ENCODE measurements at places on chromosomes 4 and X. TPM values are rescaled to one million over a fixed set of nuclear protein-coding genes. Genes with fewer than 3 reads are reported as not detected.

JCHAIN gene
- 47.0 TPM for total RNA-seq

THAP9 gene
- 3.1 TPM for total RNA-seq

F8A1 gene
- total RNA-seq, result 30.9 TPM

EVC2 gene
- 0.69 TPM for total RNA-seq

RPS6KA6 gene
- total RNA-seq, result 0.51 TPM

DNA sequence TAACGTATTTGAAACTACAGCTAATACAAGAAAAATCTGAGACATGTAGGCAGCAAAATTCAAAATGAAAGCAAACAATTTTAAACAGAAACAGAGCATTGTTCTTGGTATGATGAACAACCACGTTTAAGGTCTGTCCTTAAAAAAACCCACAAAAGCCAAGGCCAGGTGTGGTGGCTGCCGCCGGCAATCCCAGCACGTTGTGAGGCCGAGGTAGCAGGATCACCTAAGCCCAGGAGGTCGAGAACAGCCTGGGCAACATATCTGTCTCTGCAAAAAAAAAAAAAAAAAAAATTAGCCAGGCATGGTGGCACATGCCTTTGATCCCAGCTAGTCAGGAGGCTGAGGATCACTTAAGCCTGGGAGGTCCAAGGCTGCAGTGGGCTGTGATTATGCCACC lies 13.7 kb downstream of the RWDD4 start:
- DNase-seq, result no peak

DNA sequence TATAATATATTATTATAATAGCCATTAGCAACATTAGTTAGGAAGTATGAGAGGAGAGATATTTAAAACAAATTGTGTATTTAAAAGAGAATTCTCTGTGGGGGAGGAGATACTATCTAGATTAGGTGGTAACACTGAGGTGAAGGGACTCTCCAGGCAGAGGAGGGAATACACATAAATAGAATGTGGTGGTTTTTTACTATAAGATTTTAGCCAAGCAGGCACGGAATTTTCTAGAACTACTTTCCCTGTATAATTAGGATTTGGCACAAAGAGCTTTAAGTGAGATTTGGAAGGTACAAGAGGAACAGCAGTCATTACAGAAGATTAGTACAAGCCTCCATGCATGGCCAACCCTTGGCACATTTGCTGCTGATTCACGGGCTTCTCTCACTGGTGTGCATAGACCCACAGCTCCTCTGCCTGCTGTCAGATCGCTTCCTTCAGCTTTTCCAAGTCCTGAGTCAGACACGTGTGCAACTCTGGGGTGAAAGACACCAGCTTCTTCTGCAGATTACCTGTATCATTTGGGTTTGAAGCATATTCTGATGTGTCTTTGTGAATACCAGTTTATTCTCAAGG lies 685.5 kb downstream of the KCTD8 start:
- no peak for DNase-seq

GRCh38 chrX:69741721-69742120 lies 125.8 kb downstream of the EDA start:
- no peak for DNase-seq

DNA sequence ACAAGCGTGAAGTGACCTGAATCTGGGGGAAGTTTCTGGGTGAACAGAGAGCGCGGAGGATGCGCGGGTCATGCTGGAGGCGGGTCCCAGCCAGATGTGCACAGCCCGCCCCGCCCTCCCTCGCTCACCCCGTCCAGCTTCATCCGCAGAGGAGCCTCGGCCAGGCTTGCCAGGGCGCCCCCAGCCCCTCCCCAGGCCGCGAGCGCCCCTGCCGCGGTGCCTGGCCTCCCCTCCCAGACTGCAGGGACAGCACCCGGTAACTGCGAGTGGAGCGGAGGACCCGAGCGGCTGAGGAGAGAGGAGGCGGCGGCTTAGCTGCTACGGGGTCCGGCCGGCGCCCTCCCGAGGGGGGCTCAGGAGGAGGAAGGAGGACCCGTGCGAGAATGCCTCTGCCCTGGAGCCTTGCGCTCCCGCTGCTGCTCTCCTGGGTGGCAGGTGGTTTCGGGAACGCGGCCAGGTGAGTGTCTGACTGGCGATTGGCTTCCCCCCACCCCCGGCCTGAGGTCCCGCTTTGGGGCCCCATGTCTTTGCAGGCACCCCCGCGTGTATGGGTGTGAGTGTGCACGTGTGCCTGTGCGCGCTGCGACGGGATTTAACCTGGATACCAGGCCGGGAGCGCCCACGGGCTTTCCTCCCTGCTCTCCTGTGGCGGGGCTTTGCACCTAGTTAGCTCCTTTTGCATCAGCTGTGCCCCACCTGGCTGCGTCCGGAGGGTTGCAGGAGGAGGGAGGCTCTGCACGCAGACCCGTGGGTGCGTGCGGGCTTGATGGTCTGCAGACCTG lies at the start of gene EGFL6:
EGFL6 (plus strand) TSS at position 123 of the 782 bp plus-strand sequence; CDS start at position 384, 261 bp downstream.
- DNase-seq, result no peak

- no peak for DNase-seq
These were observed 1.8 kb downstream of the PNMA5 start for GRCh38 chrX:152992115-152992514.

DNA sequence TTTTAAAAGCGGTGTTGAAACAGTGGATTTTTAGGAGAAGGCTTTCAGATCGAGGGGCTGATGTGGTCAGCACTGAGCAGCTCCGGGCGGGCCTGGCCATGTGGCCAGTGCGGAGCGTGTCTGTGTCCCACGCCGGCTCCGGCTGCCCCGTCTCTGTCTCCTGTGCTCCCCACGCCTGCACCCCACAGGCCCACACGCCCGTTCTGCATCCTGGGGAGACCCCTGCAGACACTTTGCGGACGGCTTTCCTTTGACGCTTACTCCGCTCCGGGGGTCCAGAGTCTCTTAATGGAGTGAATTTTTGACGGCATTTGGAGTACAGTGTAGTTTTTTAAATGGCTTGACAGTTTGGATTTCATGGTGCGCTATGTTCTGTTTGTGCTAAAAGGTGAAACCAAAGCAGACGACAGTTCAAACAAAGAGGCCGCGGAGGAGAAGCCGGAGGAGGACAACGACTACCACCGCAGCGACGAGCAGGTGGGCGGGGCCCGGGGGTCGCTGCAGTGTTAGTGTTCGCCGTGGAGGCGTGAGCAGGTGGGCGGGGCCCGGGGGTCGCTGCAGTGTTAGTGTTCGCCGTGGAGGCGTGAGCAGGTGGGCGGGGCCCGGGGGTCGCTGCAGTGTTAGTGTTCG lies 38.7 kb downstream of the PCGF3 start:
- no peak for DNase-seq

DNA sequence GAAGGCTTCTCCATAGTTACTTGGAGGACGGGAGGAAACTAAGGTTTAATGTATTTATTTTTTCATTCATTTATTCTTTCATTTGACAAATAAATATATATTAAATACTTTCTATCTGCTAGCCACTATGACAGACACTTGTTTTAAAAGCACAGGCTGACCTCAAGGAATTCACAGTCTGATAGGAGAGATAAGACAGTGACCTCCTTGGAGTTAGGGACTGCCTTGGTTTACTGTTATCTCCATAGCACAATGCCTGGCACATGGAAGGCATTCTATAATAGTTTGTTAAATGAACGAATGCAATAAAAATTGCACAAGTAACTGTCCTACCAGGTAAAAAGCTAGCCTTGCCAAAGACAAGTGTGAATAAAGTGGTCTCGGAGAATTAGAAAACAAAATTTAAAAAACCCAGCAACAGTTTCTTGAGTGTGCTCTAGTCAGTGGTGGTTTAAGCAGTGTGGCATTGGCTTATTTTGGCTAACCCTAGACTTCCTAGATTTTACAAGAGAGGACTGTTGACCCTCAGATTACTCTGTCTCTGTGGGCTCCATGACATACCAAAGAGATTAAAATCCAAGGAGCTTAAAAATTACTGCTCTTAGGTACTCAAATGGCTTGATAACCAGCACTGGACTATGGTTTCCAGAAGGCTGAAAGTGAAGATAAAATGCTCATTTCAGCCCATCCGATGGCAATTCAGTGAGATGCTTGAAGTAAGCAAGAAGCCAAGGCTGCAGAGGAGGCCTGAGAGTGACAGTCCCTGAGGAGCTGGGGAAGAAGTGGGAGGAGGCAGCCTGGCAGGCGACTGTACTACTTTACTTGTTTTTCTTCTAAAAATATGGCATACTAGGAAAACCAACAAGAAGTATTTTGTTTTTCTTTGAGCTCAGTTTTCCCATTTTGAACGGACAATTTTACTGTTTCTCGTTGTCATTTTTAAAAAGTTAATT lies 9.6 kb downstream of the AFP start:
- DNase-seq, result no peak
